ENCODE measurements at places on chromosomes 1 and 21.

DNA sequence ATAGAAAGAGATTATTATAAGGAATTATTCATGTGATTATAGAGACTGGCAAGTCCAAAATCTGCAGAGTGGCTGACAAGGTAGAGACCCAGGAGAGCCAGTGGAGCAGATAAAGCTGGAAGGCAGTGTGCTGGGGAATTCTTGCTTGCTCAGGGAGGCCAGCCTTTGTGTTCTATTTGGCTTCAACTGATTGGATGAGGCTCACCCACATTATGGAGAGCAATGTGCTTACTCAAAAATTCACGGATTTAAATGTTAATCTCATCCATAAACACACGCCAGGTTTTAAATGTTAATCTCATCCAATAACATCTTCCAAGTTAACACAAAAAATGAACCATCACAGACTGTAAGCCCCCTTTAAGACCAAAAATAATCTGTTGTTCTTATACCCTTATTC is 30.2 kb upstream of the PHGDH start:
- H3K4me3 ChIP-seq = no peak overlapping the region
- no peaks in the 10 kb centered on the region for H3K4me1 ChIP-seq
- DNase-seq = no peak
- no peaks in the 10 kb centered on the region for H3K27me3 ChIP-seq

GRCh38 chr1:52663716-52664115 is 30.7 kb downstream of the SHISAL2A start:
- no peaks in the 10 kb centered on the region for H3K4me1 ChIP-seq
- H3K36me3 ChIP-seq = no peaks in the 10 kb centered on the region
- no peak for DNase-seq
- H3K27me3 ChIP-seq = no peaks in the 10 kb centered on the region

DNA sequence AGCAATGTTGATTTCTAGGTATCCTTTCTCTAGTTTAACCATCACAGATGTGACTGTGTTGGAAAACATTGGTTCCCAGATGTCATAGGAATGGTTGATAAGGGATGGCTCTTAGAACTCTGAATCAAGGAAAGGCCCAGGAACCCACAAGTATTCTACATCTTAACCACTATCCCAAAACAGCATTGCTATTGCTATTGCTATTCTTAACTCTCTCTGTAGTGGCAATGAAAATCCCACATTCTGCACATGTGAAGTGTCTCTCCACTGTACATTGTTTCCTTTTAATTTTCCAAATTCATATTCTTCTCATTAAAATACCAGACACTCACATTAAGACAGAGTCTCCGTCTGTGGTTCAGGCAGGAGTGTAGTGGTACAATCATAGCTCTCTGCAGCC is 420.4 kb upstream of the RUNX1 start:
- no peak overlapping the region for H3K4me3 ChIP-seq
- no peak overlapping the region for H3K27ac ChIP-seq
- H3K27me3 ChIP-seq = no peaks in the 10 kb centered on the region
- no peaks in the 10 kb centered on the region for H3K4me1 ChIP-seq

DNA sequence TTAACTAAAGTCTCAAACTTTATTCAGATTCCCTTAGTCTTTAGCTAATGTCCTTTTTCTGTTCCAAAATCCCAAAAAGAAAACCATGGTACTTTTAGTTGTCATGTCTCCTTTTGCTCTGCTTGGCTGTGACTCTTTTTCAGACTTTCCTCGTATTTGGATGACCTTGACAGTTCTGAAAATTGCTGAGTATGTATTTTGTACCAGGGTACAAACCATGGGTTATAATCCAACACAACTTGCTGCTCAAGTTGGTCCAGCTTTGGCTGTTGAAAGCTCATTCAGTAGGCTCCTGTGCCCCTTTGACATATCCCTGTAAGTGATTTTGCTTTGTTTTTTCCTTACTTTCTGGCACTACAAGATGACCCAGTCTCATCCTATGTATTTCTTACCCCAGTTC is 51.7 kb downstream of the PALMD start:
- H3K27ac ChIP-seq = no peak overlapping the region
- no peak overlapping the region for H3K4me3 ChIP-seq
- no peak for DNase-seq
- H3K27me3 ChIP-seq = no peaks in the 10 kb centered on the region
- H3K36me3 ChIP-seq = no peaks in the 10 kb centered on the region

All from naive thymus-derived CD4-positive, alpha-beta T cell (primary cell).